ENCODE measurements at places on chromosomes 11 and 22.

- no peak for DNase-seq
Observed at GRCh38 chr22:31881865-31882264, 62.5 kb upstream of the YWHAH start.

DNA sequence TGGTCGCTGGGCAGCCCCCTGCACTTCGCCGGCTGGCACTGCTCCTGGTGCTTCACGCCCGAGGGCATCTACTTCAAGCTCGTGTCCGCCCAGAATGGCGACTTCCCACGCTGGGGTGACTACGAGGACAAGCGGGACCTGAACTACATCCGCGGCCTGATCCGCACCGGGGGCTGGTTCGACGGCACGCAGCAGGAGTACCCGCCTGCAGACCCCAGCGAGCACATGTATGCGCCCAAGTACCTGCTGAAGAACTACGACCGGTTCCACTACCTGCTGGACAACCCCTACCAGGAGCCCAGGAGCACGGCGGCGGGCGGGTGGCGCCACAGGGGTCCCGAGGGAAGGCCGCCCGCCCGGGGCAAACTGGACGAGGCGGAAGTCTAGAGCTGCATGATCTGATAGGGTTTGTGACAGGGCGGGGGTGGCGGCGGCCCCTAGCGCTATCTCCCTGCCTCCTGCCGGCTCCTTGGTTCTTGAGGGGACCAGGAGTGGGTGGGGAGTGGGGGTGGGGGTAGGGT is 13.5 kb upstream of the MIEF1 start:
- no peak for DNase-seq

- DNase-seq = no peak
Observed at GRCh38 chr11:71519546-71519945, 7.5 kb upstream of the KRTAP5-7 start.

GRCh38 chr11:46162700-46163099 is 41.4 kb upstream of the PHF21A start:
- no peak for DNase-seq
